ENCODE measurements at places on chromosomes 2 and 18. TPM values are rescaled to one million over a fixed set of nuclear protein-coding genes. Genes with fewer than 3 reads are reported as not detected.

Gene PLEKHH2
- total RNA-seq, result 1.6 TPM

Gene MRO
- total RNA-seq, result not detected

Gene SIX3
- not detected for total RNA-seq

Gene EMILIN1
- 3.0 TPM for total RNA-seq

- no peak for ATAC-seq
Measured at GRCh38 chr18:62361288-62361687, 36.2 kb downstream of the TNFRSF11A start.

DNA sequence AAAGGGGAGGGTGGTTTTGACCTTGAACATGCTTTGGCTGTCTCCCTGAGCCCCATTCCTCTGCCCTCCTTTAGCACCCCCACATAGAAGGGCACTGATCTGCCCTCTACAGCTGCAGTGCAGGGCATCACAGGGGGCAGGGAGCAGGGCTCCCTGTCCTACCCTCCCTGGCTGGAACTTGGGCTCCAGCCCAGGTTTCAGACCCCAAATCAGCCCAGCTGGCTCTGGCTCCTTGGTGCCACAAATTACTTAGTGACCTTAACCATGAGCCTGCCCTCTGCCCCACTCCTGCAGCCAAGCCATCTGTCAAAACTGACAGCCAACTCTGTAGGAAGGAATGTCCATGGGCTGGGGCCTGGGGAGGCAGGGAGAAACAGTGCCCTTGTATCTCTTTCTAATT is 105.6 kb downstream of the MAPK4 start:
- ATAC-seq, result no peak

DNA sequence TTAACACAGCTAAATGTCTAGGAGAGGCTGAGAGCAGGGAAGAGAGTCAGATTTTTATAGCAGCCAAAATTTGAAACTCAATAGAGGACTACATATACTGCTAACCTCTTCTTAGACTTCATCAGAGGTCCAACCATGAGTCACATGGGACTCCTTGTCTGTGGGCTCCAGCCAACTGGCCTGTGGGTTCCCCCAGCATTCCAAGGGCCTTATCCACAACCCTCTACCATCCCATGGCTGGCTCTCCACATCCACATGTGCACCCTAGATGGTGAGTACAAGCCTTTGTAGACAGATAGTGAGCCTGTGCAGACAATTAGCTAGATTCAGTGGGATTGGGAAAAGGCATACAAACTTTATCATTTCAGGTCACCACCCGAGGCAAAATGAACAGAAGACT is 901.9 kb upstream of the ZEB2 start:
- ATAC-seq, result no peak

DNA sequence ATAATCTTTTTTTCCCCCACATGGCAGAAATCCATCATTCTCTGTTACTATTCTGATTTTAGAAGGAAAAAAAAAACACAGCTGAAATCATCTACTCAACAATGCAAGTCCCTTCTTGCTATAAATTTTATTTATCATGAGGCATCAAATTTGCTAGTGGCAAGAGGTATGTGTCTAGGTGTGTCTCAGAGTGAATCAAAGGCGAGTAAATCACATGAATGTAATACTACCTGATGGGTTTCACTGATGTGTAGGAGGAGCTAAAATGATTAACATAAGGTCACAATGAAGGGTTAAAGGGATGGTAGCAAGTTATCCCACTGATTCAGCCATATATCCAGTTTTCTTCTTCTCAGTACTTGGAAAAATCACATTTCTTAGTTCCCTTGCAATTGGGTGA is 24.5 kb upstream of the PELI1 start:
- peak; percentile 94 for ATAC-seq

GRCh38 chr2:61116302-61116701 is 45.7 kb upstream of the C2orf74 start:
- no peak for ATAC-seq

Measured in esophagus mucosa (tissue), 1 donor.